NCI-H524 (cell line): ENCODE measurements at places on chromosomes 3 and 15.

- DNase-seq, result no peak
Measured at GRCh38 chr15:67977414-67978089, 76.6 kb upstream of the PIAS1 start.

GRCh38 chr15:34049112-34049511 is 10.1 kb upstream of the AVEN start:
- no peak for DNase-seq

- DNase-seq, result peak; percentile 99
Measured at GRCh38 chr3:9217784-9218513, 31.5 kb downstream of the SRGAP3 start.

- peak; percentile 17 for DNase-seq
Measured at GRCh38 chr15:89150762-89151664, 62.8 kb downstream of the ABHD2 start.

GRCh38 chr3:34793057-34793456 is 846.3 kb upstream of the ARPP21 start:
- DNase-seq, result no peak

GRCh38 chr3:42980909-42981308 is 1.8 kb downstream of the GASK1A start:
- DNase-seq, result no peak

- DNase-seq, result no peak
Measured at GRCh38 chr15:89486726-89487050, 9.7 kb downstream of the RHCG start.

DNA sequence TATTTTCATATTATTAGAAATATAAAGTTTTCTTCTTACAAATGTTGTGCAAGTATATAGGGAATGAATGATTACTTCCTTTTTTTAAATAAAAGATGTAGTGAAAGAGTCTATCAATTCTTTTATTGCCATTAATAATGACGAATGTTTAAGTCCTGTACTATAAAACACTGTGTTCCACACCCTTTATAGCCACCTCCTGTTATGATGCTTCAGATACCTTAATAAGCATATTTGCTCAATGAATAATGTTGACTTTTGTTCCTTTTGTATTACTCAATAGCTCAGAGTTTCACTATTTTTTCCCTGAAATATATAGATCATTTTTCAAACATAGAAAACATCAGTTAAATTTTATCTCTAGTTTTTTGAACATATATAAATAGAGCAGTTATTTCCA is 378.2 kb upstream of the THBS1 start:
- DNase-seq, result no peak

- DNase-seq, result no peak
Measured at GRCh38 chr15:44087578-44088465, 107.2 kb downstream of the FRMD5 start.

DNA sequence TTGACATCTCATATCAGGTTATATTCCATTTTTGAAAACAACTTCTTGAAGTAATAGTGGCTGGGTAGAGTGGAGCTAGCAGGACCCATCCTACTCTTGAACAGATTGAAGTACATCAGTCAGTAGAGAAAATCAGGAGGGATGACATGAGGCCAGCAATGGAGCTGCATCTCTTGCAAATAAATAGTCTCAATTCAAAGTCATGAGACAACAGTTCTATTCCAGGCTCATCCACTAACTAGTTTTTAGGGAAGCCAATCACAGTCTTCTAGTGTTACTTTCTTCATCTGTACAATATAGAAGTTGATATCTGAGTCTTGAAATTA is 477.2 kb downstream of the RBMS3 start:
- DNase-seq, result no peak

DNA sequence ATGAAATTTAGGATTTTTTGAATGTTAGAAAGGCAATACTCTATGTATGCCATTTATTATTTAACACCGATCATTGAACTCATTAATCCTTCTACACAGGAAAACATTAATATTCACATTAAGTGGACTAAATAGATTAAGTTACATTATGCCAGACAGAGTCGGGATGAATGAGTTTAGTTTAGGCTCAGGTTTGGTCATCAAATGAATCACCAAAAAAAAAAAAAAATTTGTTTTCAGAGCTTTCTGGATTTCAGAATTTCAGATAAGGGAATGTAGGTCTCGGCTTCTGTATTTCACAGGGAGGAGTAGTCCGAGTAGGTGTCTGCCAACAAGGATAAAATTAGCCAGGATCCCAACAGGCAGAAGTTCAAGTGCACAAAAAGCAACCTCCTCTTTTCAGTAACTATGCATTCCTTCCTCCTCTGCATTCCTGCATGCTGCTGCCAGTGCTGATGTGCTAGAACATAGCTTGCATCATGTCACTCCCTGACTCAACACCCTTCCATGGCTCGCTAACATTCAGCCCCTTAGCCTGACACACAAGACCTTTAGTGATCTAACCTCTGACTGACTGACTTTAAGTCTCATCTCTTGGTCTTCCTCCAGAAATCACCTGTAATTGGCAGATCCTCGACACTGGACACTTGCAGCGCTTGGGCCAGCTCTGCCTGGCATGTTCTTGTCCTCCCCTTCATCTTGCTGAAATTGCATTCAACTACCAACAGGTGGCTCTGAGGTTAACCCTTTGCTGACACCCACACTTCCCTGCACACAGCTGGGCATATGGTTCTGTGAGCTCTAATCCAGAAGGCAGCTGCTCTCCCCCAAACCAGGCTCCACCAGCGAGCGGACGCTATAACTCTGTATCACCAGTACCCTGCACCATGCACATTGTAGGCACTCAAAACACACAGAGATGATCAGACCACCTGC is 145.4 kb upstream of the PROK2 start:
- peak; percentile 96 for DNase-seq

DNA sequence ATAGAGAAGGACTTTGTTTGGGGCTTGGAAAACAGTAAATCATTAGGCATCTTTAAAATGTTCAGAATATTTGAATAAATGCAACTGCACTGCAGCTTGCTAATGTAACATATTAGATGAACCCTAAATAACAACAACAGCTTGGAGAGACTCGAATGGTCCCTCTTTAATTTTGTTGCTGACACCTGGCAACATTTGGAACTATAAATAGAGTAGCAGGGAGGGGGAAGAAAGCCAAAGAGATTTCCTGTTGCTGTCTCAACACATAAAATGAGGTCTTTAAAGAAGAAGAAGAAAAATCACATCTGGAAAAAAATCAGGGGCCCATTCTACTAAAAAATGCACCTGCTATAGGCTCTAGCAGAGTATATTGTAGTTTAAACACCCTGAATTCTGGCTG is 49.9 kb upstream of the DPPA4 start:
- DNase-seq, result no peak

GRCh38 chr3:124559846-124560574 is 170.2 kb upstream of the UMPS start:
- peak; percentile 91 for DNase-seq

GRCh38 chr3:71578054-71578751 is 5.3 kb downstream of the FOXP1 start:
- DNase-seq, result no peak

DNA sequence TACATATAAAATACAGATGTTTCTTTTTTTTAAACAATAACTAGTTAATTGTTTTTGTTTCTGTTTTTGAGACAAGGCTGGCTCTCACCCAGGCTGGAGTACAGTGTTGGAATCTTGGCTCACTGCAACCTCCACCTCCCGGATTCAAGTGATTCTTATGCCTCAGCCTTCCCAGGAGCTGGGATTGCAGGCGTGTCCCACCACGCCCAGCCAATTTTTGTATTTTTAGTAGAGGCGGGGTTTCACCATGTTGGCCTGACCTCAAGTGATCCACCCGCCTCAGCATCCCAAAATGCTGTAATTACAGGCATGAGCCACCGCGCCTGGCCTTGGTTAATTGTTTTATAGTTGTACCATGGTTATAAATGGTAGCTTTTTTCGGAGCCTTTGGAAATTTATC is 72.3 kb downstream of the PIAS1 start:
- no peak for DNase-seq

DNA sequence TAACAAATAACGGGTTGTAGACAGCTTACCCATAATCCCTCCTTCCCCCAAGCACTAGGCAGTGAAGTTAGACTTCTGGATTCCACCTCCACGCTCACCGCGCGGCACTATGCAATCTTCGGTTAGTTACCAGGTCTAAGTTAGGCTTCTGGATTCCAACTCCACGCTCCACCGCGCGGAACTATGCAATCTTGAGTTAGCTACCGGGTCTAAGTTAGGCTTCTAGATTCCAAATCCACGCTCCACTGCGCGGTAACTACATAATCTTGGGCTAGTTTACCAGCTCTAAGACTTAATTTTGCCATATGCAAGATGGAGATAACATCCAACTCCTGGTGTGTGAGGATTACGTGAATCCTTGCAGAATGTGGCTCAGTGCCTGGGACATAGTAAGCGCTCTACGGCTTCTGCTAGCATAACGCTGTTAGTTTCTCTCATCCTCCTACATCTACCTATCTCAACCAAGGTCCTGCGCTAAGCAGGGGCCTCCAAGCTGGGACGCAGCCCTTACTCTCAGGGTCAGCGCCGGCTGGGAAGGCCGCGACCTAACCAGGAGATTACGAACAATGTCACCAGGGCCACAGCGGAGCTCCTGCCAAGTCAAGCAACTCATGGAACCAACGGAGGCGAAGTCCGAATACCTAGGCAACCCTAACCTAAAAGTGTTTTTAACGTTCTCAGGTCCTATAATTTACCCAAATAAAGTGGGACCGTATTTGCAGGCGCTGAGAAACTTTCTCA is 497 bp upstream of the RPLP1 start:
- peak; percentile 75 for DNase-seq

DNA sequence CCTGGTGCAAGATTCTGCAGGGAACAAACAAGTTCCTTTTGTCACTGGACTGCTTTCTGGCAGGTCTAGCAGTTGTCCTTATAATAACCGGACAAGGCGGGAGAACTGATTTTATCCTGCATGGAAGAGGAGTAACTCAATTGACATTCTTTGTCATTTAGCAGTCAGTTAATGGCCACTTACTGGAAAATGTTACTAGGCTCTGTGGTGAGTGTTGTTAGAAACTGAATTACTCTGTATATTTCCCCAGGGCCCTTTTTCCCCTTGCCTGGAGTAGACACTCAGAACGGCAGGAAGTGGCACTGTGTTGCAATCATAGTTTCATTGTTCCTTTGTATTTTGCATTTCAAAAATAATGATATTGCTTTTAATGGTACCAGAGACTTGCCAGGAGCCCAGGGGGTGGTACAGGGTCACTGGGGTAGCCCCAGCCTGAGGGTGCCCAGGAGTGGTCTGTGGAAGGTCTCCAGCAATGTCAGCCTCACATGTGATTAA is 318.6 kb upstream of the LRRFIP2 start:
- DNase-seq, result no peak

GRCh38 chr3:177600411-177600810 is 403.1 kb upstream of the TBL1XR1 start:
- DNase-seq, result no peak

DNA sequence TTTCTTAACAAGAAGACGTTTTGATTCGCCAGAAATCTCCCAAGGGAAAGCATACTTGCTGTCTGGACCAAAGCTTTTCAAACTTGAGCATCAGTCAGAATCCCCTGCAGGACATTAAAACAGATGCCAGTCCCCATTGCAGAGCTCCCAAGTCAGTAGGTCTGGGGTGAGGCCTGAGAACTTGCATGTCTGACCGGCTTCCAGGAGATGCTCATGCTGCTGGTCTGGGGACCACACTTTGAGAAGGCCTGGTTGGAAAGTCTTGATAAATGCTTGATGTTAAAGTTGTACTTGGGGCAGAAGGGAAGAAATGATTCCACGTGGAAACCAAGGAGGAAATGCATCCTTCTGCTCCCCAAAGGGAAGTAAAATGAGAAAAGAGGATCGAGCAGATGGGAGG is 24.3 kb upstream of the CAV3 start:
- DNase-seq, result no peak

GRCh38 chr3:25259871-25260270 is 168.2 kb upstream of the RARB start:
- DNase-seq, result no peak

DNA sequence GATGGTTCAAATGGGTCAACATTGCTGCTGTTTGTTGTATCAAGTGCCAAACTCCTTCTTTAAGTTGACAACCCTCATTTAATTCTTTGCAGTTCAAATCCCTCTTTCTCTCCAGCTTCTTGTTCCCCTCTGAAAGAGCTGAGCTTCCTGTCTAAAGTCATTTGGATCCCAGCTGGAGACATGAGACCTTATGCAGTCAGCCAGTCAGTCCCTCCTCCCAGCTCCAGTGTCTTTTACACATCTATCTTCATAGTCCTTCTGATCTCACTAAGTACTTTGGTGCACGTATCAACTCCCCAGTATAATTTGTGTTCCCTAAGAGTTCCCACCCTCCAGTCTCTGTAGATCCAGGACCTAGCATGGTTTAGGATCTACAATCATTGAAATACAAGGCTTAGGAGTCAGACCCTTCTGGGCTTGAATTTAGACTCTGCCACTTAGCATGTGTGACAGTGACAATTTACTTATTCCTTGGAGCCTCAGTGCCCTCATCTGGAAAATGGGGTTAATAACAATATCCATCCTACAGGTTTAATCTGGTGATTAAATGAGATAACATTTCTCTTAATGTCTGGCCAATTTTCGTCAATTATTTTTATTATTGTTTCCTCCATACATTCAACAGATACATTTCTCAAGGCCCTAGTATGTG is 102.8 kb upstream of the SEMA6D start:
- no peak for DNase-seq

DNA sequence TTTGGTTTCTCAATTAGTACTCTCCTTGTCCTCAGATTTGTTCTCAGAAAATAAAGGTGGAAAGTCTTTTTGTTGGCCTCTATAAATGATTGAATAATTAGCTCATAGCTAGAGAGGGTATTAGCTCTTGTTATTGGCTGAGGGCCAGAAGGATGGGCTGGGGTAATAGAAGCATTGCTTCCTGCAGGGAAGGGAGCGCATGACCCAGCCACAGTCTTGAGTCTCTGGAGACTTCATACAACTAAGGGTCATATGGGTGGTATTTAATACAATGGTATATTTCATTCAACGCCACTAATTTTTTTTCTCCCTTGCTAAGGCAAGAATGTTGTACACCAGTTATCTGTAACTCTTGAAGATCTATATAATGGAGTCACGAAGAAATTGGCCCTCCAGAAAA is 8.4 kb downstream of the DNAJA4 start:
- DNase-seq, result no peak

GRCh38 chr3:52714335-52715302 is 8.7 kb downstream of the SPCS1 start:
- no peak for DNase-seq

GRCh38 chr15:61315471-61315870 is 86.4 kb upstream of the RORA start:
- no peak for DNase-seq
